Cortex of kidney (tissue), 1 donor: ENCODE measurements at places on chromosomes 3 and 15.

DNA sequence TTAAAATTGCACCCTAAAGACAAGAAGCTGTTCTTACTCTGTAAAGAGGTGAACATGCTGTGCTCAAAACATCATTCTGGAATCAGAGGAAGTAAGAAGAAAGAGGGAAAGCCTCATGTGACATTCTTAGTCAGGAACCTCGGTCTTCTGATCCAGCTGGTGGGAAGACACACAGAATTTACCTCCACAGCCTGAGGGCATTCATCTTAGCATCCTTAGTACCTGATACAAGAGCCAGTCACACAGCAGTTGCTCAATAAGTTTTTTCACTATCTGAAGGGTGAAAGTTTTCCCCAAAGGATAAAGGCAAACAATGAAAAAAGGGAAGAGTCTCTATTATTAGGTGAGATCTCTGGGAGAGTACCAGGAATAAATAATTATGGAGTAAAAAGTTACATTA, 116.8 kb downstream of the SEMA6D start:
- no peak for DNase-seq

DNA sequence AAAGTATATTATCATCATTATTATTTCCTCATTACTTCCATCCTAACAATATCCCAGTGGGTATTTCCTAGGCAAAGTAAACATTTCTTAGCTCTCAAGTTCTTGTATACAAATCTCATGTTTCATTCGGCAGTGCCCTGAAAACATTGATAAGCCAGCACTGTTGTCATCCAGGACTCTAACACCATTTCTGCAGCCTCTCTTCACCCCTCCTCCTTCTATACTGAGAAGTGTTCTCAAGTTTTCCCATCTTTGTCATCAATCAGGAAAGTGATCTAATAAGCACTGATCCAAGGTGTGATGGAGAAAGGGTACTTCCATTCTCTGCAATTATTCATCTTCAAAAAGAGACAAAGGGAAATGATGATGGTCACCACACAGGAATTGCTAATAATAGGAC, 168.4 kb upstream of the CCDC54 start:
- DNase-seq, result no peak

- DNase-seq, result no peak
These were observed 8.2 kb upstream of the ZNF660 start for GRCh38 chr3:44576613-44577012.

DNA sequence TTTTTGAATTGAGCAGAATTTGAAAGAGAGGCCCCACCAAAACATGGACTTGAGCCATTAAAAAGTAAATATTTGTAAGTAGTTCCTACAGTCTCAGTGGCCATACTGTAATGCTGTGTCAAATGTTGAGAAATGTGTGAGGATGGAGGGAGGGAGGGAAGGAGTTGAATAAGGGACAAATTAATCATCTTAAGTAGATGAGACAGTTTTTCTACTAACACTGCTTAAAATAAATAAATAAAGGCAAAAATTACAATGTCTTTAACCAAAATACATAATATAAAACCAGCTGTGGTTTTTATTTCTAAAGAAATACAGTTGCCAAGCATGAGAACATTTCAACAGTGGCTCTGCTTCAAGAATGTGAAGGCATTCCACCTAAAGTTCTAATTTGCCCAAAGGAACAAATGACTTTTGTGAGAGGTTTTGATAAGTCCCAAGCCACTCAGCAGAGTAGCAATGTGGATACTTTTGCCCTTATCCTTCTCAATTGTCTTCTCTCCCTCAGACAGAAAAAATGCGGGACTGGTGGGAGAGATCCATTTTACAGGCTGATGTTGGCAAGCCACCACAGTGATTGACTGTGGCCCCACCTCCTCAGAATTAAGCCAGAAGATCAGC, 427.0 kb upstream of the RARB start:
- no peak for DNase-seq

DNA sequence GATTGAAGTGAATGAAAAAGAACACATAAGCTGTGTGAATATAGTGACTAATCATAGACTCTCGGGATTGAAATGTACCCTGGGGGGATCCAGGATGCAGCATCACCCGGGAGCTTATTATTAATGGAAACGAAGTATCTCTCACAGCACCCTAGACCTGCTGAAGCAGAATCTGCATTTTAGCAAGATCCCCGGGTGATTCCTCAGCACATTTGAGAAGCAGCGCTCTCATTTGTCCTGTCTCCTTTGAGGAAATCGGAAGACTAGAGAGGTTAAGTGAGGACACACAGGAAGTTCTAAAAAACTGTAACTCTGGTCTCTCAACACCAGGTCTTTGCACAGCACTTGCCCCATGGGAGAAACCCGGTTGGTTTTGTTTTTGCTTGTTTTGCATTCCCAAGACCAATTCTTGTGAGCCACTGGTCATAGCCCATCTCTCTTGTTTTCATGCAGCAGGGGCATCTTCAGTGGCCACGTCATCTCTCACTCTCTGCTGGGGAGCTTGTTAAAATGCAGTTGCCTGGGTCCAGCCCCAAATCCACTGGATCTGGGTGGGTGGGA, 30.2 kb downstream of the ZNF710 start:
- no peak for DNase-seq

DNA sequence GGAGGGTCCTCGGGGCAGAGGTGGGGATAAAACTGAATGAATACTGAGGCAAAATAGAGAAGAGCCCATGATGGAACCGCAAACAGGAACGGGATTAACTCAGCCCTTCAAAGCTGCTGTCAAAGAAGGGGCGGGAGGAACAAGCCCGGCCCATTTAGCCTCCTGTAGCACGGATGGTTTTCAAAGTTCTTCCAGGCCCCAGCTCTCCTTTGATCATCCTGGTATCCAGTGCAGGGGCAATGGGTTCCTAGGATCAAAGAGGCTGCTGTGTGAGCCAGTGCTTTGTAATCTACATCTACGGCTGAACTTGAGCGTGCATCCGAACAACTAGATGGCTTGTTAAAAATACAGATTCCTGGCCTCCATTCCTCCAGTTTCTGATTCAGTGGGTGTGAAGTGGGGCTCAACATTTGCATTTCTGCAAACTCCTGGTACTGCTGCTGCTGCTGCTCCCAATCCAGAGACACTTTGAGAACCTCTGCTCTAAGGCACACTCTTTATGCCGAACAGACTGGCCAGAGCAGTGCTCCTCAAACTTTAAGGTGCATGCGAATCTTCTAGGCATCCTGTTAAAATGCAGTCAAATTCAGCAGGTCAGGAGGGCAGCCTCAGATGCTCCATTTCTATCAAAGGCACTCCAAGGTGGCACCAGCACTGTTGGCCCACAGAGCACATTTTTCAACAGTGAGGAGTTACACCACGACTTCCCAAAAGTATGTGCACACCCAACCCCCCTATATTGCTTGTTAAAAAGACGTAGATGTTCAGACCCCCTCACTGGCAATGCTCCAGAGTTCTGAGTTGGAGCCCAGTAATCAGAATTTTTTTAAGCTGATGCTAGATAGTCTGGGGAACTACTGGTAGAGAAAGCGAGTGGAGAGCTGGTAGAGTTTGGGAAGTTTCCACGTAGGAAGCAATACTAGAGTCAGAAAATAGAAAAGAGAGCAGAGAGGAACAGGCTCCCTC, 5.6 kb downstream of the GALNT15 start:
- DNase-seq, result no peak

GRCh38 chr15:22888120-22888859, 49.8 kb downstream of the NIPA2 start:
- DNase-seq, result no peak

DNA sequence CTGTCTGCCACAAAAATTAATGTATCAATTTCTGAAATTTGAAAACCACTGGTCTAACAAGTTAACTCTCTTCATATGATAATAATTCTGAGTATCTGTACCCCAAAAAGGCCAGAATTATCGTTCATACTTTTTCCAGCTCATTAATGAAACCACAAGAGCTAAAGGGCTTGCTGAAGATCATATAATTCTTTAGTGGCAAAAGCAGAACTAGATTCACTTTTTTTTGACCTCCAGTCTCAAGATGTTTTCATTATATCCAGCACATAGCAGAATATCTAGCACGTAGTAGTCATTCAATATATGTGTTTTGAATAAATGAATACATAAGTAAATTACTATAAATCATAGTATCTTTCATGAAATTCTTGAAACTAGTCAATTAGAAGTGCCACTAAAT, 246.7 kb upstream of the KCNH8 start:
- no peak for DNase-seq

DNA sequence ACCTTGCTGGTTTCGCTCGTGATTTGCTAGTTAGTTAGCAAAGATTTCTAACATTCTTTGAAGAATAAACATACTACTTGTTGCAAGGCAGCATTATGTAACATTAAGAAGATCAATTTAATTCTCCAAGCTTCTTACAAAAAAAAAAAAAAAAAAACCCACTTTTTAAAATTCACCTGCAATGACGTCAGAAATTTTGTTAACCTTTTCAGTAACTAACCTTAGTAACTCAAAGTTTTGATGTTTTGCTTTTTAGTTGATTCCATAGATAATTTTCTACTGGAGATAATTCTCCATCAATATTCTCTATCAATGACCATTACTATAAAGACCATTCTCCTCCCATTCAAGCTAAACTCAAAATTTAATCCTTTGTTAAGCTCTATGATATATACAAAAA, 491.8 kb upstream of the TBL1XR1 start:
- DNase-seq, result no peak

DNA sequence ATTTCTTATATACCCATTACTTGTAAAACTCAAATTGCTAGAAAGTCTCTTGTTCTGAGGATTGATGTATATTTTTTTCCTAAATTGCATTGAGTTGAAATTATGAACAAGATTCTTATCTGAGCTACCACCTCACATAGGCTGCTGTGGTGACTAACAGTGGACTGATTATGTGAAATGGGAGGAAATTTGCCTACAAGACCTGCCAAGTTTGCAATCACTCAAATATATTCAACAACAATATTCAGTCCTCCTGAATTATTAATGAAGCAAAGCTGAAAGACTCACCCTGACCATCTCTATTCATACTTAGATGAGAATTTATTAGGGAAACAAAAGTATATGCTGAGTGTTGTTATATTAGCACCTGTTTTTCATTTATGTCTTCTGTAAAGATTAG, 412.6 kb upstream of the SEMA6D start:
- DNase-seq, result no peak
